ENCODE measurements at places on chromosomes 1 and 21.

GRCh38 chr1:70277875-70278274, 56.7 kb downstream of the SRSF11 start:
- no peak for DNase-seq

DNA sequence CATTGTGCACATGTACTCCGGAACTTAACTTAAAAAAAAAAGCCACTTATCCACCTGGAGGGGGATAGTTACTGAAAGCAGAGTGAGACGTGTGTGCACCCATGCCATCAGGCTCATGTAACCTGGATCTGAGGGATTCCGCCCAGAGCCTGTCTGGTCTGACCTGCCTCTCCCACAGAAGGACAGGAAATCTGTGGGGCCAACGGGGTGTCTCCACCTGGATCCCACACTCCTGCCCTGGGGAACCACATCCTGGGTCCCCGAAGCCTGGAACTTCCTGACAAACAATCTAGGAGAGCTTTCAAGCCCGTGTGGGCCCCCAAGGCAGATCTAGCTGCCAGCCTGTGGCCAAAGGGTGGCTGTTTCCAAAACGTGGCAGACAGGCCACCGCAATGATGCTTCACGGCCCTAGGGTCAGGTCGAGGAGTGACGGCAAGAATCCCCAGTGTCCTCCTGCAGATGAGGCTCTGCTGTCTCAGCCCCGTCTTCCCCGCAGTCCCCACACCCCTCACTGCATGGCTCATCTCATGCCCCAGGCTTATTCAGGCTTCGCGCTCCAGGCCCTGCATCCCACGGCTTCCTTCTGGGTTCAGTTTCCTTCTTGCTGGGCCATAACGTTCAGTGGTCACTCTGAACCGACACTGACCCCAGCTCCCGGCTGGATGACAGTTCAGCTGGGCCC, 21.0 kb upstream of the PCBP3 start:
- DNase-seq: no peak

- DNase-seq: no peak
Observed at GRCh38 chr1:214143006-214143992, 137.7 kb upstream of the SMYD2 start.

- DNase-seq: no peak
Observed at GRCh38 chr1:159944623-159945455, 574 bp downstream of the IGSF9 start.

GRCh38 chr1:19166066-19166465, 44.0 kb downstream of the UBR4 start:
- DNase-seq: no peak

DNA sequence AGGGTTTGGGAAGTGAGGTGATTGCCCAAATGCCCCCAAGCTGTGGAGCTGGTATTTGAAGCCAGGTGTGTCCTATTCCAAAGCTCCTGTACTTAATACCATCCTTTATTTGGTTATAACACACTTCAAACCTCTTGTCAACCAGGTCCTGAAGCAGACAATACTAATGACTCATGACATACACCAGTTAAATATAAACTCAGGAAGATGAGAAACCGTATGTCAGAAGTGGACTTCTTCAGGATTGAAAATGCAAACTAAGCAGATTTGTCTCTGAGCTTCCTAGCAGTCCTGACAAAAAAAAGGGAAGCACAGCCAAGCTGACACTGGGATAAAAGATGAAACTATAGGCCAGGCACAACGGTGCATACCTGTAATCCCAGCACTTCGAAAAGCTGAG, 70.6 kb downstream of the ALPL start:
- DNase-seq: no peak
